Type B pancreatic cell (in vitro differentiated cells): ENCODE measurements at places on chromosomes 16 and 17.

DNA sequence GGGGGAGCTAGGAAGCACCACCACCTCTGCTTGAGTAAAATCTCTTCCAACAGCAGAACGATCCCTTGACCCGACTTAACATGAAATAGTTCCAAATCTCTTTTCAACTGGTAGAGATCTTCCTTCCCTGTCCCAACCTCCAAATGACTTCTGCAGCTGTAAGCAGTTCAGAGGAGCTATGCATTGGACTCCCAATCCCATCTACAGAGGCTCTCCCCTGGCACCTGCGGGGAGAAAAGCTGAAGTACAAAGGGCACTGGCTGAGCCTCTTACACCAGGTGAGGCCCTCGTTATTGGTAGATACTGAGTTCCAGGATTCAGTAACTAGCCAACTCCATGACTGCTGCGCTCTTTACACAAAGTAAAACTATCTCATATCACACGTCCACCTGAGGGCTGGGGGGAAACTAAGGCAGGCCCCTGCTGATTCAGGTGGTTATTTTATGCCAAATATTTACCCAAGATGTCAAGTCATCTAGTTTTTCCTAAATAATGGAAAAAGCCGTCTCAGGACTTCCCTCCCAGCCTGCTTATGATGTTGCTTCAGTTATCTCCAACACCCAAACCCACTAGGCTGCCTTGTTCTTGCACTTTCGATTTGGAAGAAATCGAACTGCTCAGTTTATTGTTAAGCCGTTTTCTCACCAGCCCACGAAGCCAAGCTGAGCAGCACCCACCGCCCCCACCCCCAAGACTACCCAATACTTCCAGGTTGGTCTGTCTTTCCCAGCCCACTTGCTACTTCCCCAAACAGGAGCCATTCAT, 3.2 kb downstream of the ACTG1 start:
- no peak for DNase-seq
- H3K4me1 ChIP-seq: peaks cover 18% of the 10 kb centered on the region
- peaks cover 44% of the 10 kb centered on the region for H3K36me3 ChIP-seq
- H3K4me3 ChIP-seq: peak overlapping the region; percentile 100
- peak overlapping the region; percentile 100 for H3K27ac ChIP-seq

DNA sequence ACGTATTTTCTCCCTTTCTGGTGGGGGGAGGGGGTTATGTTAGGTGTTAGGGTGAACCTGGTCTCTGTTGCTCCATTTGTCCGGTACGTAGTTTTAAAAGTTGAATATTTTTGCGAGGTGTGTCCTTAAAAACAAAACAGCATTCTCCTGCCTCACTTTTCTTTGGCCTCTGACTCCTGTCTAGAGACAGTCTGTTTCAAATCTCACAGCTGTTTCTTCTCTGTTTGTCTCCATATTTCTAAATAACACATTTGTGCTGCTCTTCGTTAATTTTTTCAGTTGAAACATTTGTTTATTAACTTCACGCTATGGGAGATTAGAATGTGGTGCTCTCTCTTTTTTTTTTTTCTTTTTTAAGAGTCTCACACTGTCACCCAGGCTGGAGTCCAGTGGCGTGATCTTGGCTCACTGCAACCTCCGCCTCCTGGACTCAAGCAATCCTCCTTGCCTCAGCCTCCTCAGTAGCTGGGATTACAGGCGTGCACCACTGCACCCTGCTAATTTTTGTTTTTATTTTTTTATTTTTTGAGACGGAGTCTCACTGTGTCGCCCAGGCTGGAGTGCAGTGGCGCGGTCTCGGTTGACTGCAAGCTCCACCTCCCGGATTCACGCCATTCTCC, 31.7 kb downstream of the RPA1 start:
- H3K4me1 ChIP-seq: no peaks in the 10 kb centered on the region
- no peak for DNase-seq
- H3K27ac ChIP-seq: no peak overlapping the region

DNA sequence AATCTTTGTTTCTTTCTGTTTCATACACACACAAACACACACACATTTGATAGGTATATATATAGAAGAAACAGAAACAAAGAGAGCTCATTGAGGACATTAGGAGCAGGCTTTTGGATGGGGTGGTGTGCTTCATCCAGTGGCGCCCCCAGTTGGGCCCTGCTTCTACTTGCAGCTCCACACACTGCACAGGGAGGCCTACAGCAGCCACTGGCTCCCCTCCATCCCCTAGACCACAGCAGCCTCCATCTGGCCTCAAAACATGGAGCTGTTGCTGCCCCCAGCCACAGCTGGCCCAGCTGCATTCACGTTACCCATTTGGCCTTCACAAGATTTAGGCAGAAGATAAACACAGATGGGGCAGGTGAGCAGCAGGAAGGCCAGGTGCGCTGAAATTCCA, 33.1 kb upstream of the NF1 start:
- no peak for DNase-seq
- peaks cover 5% of the 10 kb centered on the region for H3K4me1 ChIP-seq
- H3K4me3 ChIP-seq: no peak overlapping the region
- H3K36me3 ChIP-seq: no peaks in the 10 kb centered on the region
- H3K27me3 ChIP-seq: peaks cover 5% of the 10 kb centered on the region

DNA sequence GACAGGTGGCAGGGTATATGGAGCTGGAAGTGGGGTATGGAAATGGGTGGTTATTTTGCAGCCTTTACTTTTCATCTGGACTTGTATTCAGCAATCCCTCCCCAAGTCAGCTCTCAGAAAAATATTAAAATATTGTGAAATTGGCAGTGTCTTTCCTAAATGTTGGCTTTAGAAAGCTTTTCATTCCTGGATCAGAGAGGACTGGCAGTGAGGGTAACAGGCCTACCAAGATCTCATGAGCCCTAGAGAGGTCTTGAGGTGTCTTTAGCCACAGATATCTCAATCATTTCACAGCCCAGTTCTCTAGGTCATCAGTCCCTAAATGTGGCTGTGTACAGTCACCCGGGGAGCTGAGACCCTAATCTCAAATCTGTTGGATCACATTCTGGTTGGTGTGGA, 22.5 kb downstream of the SLC7A6OS start:
- peaks cover 25% of the 10 kb centered on the region for H3K36me3 ChIP-seq
- no peaks in the 10 kb centered on the region for H3K27me3 ChIP-seq
- DNase-seq: no peak

- no peaks in the 10 kb centered on the region for H3K36me3 ChIP-seq
- peaks cover 2% of the 10 kb centered on the region for H3K27me3 ChIP-seq
- DNase-seq: no peak
- H3K4me1 ChIP-seq: peaks cover 8% of the 10 kb centered on the region
- no peak overlapping the region for H3K27ac ChIP-seq
- no peak overlapping the region for H3K4me3 ChIP-seq
Measured at GRCh38 chr17:41555105-41555887, 16.6 kb downstream of the KRT9 start.

DNA sequence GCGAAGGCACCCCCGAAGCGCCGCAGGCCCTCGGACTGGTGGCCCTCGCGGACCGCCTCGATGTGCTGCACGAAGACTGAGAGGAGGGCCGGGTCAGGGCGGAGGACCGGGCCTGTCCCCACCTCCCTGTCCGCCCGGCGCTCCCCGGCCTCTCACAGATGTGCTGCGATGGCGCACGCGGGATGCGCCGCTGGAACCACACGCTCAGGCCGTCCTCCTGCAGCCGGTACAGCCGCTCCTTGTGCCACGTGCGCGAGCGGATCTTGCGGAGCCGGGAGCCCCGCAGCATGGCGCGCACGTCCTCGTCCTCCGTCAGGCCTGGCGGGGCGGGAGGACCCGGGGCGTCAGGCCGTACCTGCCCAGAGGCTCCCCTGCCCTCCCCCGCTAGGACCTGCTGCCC, 11.3 kb downstream of the PLCD3 start:
- H3K4me1 ChIP-seq: peaks cover 13% of the 10 kb centered on the region
- no peaks in the 10 kb centered on the region for H3K36me3 ChIP-seq
- no peaks in the 10 kb centered on the region for H3K27me3 ChIP-seq
- no peak overlapping the region for H3K27ac ChIP-seq
- DNase-seq: no peak
- no peak overlapping the region for H3K4me3 ChIP-seq

DNA sequence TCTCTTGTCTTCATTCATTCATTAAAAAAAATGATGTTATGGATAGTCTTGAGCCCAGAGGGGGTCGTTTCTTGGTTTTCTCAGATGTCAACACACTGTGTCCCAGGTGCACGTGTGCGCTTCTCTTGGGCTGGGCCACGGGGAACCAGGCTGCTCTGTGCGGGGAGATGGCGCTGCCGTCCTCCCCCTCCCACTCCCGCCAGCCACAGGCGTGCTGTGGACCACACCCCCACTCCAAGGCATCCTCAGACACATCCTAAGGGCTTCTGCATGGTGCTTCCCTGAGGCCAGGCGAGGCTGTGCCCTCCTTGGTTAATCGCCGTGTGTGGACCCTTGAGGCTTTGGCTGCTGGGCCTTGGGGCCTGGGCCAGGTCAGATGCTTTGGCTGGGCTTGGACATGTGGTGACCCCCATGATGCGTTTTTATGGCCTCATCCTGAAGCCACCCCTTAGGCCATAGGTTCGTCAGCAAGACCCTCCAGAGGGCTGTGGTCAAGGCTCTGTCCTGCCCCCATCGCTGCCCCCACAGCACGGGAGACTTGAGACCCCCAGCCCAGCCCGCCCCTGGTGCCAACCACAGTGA, 245.7 kb upstream of the CIBAR2 start:
- no peaks in the 10 kb centered on the region for H3K27me3 ChIP-seq
- H3K27ac ChIP-seq: no peak overlapping the region
- H3K4me3 ChIP-seq: no peak overlapping the region

GRCh38 chr16:65822148-65822547, 544.3 kb upstream of the CDH5 start:
- H3K4me3 ChIP-seq: no peak overlapping the region
- DNase-seq: no peak
- H3K4me1 ChIP-seq: peaks cover 6% of the 10 kb centered on the region
- H3K27ac ChIP-seq: no peak overlapping the region
- H3K27me3 ChIP-seq: peaks cover 3% of the 10 kb centered on the region

DNA sequence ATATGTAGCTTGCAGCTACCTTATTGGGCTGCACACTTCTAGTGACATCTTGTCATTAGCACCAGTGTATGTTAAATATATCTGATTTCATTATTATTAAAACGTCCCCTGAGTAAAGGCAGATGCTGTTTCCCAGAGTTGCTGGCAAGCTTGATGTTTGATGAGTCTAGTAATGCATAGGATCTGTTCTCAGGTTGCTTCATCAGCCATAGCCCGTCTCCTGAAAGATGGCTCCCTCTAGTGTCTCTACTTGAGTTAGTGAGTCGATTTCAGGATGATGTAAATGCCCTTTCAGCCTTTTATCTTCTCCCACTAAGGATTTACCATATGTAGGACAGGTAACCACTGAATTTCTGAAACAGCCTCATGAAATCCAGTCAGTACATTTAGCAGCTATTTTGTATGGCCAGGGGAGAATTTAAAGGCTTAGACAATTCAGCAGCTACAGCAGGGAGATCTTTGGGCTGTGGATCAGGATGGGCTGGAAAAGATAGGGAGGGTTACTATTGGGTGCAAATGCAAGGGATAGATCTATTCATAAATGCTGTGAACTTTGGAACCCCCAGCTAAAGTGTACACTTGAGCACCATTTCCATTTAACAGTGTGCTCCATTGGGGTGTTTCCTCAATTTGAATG, 376.3 kb downstream of the CNTNAP4 start:
- no peak for DNase-seq
- H3K27me3 ChIP-seq: peaks cover 7% of the 10 kb centered on the region
- no peaks in the 10 kb centered on the region for H3K36me3 ChIP-seq
- peaks cover 11% of the 10 kb centered on the region for H3K4me1 ChIP-seq
- H3K27ac ChIP-seq: no peak overlapping the region
- H3K4me3 ChIP-seq: no peak overlapping the region

DNA sequence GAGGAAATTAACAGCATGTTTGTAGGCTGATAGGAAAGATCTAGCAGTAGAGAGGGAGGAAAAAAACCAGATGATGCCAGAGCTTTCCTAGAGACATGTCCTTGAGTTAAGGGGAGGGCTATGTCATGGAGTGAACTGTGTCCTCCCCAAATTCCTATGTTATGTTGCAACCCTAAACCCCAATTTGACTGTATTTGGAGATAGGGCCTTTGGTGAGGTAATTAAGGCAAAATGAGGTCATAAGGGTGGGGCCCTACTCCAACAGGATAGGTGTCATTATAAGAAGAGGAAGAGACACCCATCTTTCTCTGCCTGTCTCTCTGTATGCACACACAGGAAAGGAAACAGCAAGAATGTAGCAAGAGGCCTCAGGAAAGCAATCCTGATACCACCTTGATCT, 195.3 kb upstream of the AXIN2 start:
- DNase-seq: no peak
- H3K36me3 ChIP-seq: no peaks in the 10 kb centered on the region
- no peaks in the 10 kb centered on the region for H3K27me3 ChIP-seq
- no peak overlapping the region for H3K27ac ChIP-seq

DNA sequence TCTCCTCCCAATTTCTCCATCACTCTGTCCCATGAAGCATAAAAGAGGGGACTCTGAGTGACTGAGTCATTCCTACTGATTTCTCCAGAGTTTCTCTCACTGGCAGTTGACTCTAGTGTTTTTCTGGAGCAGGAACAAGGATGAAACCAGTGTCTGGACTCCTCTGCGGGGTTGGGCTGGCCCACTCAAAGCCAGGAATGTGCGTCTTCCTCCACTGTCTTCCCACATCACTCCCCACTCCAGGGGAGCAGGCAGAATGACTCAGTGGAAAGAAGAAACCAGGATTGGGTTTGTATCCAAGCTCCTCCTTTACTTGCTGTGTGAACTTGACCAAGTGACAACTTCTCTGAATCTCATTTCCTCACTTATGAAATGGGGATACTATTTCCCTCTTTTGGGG, 497.5 kb upstream of the SALL1 start:
- no peak overlapping the region for H3K4me3 ChIP-seq
- no peaks in the 10 kb centered on the region for H3K36me3 ChIP-seq
- no peak for DNase-seq
- H3K27me3 ChIP-seq: peaks cover 15% of the 10 kb centered on the region

DNA sequence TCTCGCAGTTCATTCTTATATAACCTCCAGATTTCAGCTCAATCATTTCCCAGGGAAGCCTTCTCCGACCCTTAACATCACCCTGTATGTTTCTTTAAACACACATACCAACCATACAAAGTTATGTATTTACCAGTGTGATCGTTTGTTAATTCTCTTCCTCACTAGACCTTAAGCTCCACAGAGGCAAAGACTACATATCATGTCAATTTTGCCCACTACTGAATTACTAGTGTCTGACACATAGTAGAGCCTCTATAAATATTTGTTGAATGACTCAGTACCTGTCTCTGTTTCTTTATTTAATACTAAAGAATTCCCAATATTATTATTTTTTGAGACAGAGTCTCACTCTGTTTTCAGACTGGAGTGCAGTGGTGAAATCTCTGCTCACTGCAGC, 137.2 kb downstream of the SHISA9 start:
- no peak for DNase-seq
- H3K27me3 ChIP-seq: peaks cover 5% of the 10 kb centered on the region
- no peaks in the 10 kb centered on the region for H3K4me1 ChIP-seq
- no peak overlapping the region for H3K27ac ChIP-seq
- no peaks in the 10 kb centered on the region for H3K36me3 ChIP-seq

- H3K4me3 ChIP-seq: no peak overlapping the region
- H3K4me1 ChIP-seq: peaks cover 7% of the 10 kb centered on the region
- DNase-seq: no peak
- H3K27ac ChIP-seq: peak overlapping the region; percentile 48
- peaks cover 19% of the 10 kb centered on the region for H3K36me3 ChIP-seq
Measured at GRCh38 chr16:68351463-68351862, 40.6 kb downstream of the PRMT7 start.
